Body of pancreas (tissue), 4 donors: ENCODE measurements at places on chromosomes 1 and 21.

DNA sequence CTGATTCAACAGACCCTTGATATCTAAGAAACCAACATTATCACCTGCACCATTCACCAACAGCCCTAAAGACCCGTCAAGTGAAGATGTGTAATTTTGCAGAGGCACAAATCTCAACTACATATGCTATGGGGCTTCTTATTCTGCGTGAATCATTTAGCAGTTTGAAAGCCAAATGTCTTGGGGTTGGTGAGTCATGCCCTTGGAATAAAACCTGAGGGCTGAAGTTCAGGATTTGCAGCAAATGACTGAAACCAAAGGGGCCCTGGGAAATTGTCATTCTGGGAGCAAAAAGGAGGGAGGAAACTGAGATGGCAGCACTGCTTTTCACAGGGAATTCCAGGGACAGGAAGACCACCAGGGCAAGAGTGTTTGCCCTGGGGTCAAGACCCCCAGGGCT is 79.2 kb upstream of the TNR start:
- no peak overlapping the region for H3K27ac ChIP-seq
- no peaks in the 10 kb centered on the region for H3K36me3 ChIP-seq
- no peaks in the 10 kb centered on the region for H3K4me1 ChIP-seq

- no peaks in the 10 kb centered on the region for H3K36me3 ChIP-seq
- no peak overlapping the region for H3K27ac ChIP-seq
- no peak for DNase-seq
- H3K27me3 ChIP-seq: no peaks in the 10 kb centered on the region
- H3K4me1 ChIP-seq: no peaks in the 10 kb centered on the region
Observed at GRCh38 chr1:111599781-111600693, 19.6 kb upstream of the RAP1A start.

DNA sequence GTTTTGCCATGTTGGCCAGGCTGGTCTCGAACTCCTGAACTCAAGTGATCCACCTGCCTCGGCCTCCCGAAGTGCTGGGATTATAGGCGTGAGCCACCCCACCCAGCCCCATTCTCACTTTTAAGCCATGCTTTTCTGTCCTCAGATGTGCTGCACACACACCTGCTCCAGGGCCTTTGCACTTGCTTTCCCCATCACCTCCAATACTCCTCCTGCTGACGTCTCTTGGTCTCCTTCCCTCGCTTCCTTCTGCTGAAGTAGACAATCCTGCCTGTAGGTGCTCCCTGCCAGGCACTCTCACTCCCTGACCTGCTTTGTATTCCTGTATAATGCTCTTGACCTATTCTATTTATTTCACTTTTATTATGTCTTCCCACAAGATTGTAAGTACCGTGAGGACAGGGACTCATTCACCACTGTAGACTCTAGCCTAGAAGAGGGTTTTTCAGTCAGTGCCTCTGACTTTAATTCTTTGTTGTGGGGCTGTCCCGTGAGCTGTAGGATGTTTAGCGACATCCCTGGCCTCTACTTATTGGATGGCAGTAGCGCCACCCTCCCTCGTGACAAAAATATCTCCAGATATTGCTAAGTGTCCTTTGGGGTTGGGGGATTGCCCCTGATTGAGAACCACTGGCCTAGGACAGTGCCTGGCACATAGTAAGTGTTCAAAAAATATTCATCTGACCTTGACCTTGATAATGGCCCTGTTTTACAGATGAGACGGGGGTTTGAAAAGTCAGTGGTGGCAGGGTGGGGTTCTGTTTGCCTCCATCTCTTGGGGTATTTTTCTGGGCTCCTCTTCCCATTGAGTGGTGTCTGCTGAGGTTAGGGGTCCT is 4.6 kb downstream of the TNFRSF1B start:
- H3K27me3 ChIP-seq: no peaks in the 10 kb centered on the region
- peaks cover 11% of the 10 kb centered on the region for H3K4me1 ChIP-seq
- H3K36me3 ChIP-seq: no peaks in the 10 kb centered on the region
- DNase-seq: no peak
- H3K4me3 ChIP-seq: no peak overlapping the region

DNA sequence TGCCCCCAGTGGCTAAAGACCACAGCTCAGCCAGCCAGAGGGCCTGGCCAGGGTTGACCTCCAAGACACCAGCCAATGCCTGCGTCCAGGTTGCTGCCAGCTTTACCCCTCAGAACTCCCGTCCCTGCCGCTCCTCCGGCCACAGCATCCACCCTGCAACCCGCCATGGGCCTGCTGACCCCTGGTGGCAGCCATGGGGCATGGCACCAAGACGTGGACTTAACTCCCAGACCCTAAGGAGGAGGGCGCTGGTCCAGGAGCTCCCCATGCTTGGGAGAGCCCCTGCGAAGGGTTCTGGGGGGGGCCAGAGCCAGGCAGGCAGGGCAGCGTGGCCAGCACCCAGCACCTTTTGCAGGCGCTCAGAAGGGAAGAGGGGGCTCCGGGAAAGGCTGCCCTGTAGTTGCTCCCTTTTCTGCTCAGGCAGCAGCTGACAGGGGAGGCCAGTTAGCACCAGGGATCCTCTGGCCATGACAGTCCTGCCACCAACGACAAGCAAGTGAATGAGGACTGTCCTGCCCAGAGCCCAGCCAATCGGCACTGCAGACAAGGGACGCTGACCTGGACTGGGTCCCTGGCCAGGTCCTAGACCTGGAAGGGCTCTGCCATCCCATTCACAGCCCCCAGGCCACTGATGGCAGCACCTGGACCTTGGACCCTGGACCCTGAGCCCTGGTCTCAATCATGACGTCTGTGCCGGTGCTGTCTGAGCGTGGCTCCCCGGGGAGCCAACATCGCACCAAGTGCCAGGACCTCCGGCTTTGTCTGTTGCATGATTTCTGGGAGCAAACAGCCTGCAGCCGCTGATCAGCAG is 246.2 kb downstream of the NPHP4 start:
- no peaks in the 10 kb centered on the region for H3K36me3 ChIP-seq
- no peaks in the 10 kb centered on the region for H3K4me1 ChIP-seq
- no peak overlapping the region for H3K27ac ChIP-seq
- H3K27me3 ChIP-seq: peaks cover 18% of the 10 kb centered on the region
- DNase-seq: peak; percentile 72

DNA sequence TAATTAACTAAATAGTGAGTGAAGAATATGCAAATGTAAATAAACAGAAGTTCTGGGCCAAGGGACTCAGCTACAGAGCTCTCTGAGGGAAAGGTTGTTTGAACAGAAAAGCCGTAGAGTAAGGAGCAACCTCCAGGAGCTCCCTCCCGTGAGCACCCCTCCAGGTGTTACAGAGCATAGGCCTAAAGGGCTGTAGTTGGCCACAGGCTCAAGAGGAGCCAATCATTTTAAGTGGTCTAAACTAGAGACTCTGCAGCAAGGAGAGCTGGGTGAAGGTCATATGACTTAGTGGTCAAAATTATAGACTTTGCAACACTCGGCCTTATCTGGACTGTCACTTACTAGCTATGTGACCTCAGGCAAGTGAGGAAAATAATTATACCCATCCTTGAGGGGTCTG is 19.1 kb upstream of the RXRG start:
- no peaks in the 10 kb centered on the region for H3K4me1 ChIP-seq
- DNase-seq: no peak
- no peaks in the 10 kb centered on the region for H3K27me3 ChIP-seq
- H3K27ac ChIP-seq: no peak overlapping the region

DNA sequence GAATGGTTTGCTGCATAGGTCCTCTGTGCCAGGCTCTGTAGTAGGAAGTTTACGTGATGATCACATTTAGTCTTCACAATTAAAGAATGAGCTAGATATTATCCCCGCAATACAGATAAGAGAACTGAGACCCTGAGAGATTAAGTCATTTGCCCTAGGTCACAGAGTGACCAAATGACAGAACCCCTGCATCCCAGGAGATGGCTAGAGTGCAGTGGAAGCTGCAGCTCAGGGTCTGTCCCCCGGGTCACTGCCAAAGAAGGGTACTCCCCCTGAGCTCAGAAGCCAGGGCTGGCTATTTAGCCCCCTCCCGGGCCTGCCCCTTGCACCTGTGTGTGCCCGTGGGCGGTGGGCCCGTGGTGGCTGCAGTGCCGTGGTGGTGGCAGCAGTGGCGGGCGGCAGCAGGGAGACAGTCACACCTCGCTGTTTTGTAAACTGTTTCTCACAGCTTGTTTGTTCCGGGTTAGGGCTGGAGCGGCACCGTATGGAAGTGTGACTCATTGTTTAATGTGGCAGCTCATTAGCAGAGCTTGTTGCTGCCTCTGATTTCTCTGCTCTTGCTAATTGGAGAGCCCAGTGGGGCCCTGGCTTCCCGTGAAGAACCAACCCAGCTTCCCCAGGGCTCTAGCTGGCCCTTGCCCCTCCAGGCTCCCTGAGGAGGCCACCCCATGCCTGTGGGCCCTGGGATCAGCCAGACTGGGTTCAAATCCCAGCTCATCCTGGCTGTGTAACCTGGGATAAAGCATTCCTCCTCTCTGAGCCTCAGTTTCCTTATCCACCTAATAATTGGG is 19.3 kb upstream of the FOXO6 start:
- H3K27ac ChIP-seq: peak overlapping the region; percentile 71
- peaks cover 13% of the 10 kb centered on the region for H3K4me1 ChIP-seq
- DNase-seq: peak; percentile 77
- no peaks in the 10 kb centered on the region for H3K27me3 ChIP-seq
- no peak overlapping the region for H3K4me3 ChIP-seq
- H3K36me3 ChIP-seq: no peaks in the 10 kb centered on the region

- H3K27ac ChIP-seq: peak overlapping the region; percentile 46
- H3K4me1 ChIP-seq: peaks cover 24% of the 10 kb centered on the region
- DNase-seq: peak; percentile 57
- no peaks in the 10 kb centered on the region for H3K27me3 ChIP-seq
- no peak overlapping the region for H3K4me3 ChIP-seq
Observed at GRCh38 chr1:59013276-59013927, 229.6 kb upstream of the JUN start.

DNA sequence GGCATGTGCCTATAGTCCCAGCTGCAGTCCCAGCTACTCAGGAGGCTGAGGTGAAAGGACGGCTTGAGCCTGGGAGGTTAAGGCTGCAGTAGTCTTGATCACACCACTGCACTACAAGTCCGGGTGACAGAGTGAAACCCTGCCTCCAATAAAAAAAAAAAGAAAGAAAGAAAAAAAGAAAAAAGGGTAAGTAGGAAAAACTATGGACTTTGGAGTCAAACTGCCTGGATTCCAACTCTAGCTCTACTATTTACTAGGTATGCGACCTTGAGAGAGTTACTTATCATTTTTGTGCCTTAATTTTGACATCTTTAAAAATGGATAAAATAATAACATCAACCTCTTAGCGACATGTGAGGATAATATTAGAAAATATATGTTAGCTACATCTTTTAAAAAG is 150.8 kb downstream of the SLC45A1 start:
- H3K36me3 ChIP-seq: no peaks in the 10 kb centered on the region
- no peak overlapping the region for H3K4me3 ChIP-seq
- peaks cover 32% of the 10 kb centered on the region for H3K4me1 ChIP-seq
- no peaks in the 10 kb centered on the region for H3K27me3 ChIP-seq
- H3K27ac ChIP-seq: no peak overlapping the region
- DNase-seq: no peak

GRCh38 chr21:45387506-45387905 is 17.5 kb upstream of the COL18A1 start:
- H3K4me3 ChIP-seq: no peak overlapping the region
- DNase-seq: peak; percentile 2
- H3K36me3 ChIP-seq: no peaks in the 10 kb centered on the region
- H3K4me1 ChIP-seq: peaks cover 5% of the 10 kb centered on the region
- H3K27ac ChIP-seq: peak overlapping the region; percentile 36

- DNase-seq: peak; percentile 59
- peak overlapping the region; percentile 56 for H3K27ac ChIP-seq
- no peak overlapping the region for H3K4me3 ChIP-seq
Observed at GRCh38 chr1:2233997-2234761, 6.1 kb downstream of the SKI start.

DNA sequence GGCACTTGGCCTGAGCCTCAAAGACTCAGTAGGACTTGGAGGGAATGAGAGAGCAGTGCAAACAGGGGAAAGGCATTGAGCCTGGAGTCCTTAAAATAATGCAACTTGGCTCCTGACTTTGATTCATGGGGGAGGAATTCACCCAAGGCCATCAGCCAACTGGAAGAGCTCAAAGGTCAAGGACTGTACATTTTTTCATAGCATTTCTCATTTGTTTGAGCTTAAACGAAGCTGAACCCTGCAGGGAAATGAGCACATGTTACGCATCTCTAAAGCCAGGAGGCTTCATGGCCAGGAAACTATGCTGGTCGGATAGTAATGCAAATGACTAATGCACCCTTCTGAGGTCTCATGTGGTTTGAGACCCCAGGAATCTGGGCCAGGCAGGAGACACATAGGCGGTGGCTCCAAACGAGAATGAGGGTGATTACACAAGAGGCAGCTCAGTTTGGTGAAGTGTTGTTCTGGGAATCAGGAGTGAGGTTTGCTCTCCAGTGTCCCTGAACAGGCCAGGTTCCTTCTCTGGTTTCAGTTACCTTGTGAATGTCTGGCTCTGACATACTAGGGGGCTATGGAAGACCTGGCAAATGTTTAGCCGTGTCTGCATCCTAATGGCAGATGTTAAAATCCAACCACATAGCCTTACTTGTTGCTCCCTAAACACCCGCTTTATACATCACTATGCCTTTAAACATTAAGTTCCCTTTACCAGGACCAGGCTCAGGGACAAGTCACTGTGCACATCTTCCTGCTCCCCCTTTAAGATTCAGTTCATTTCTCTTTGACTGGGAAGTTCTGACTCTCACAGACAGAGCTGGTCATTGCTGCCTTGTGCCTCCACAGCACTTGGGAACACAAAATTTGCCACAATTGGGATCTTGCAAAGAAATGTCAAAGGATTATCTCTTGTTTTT is 503.9 kb upstream of the USP24 start:
- no peak overlapping the region for H3K4me3 ChIP-seq
- peak; percentile 60 for DNase-seq
- peak overlapping the region; percentile 33 for H3K27ac ChIP-seq
- no peaks in the 10 kb centered on the region for H3K27me3 ChIP-seq

DNA sequence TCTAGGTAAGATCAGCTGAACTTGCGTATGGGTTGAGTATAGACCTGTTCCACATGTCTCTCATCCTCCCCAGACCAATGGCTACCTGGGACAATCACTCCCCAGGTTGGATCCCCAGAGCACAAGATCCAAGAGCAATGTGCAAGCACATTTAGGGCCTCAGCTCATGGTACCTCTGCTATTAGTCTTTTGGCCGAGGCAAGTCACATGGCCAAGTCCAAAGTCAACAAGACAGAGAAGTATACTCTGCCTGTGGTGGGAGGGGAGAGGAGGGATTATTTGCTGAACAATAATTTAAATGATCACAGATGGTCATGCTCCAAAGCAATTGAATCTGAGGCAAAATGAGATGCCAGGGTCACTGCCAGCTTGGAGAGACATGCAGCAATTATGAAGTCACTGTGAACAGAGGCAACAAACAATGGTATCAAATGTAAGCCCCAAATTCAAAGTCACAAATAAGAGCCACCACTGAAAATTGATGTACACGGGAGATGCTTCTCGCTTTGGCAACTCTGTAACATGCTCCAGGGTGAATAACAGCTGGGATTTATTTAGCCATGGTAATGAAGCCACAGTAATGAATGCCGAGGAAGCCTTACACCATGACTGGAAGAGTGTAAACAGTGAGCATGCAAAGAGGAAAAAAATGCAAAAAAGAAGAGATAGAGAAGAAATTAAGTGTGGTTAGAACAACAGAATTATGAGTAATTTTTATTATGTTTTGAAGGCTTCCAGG is 149.1 kb downstream of the ZNF281 start:
- H3K36me3 ChIP-seq: no peaks in the 10 kb centered on the region
- H3K4me3 ChIP-seq: no peak overlapping the region
- H3K27ac ChIP-seq: no peak overlapping the region
- DNase-seq: no peak
- H3K27me3 ChIP-seq: no peaks in the 10 kb centered on the region

- H3K27ac ChIP-seq: no peak overlapping the region
- H3K36me3 ChIP-seq: no peaks in the 10 kb centered on the region
- DNase-seq: no peak
- no peak overlapping the region for H3K4me3 ChIP-seq
Observed at GRCh38 chr21:34181431-34182039, 108.2 kb downstream of the MRPS6 start.
